Regular cardiac myocyte (primary cell): ENCODE measurements at places on chromosomes 6 and 20. TPM values are rescaled to one million over a fixed set of nuclear protein-coding genes. Genes with fewer than 3 reads are reported as not detected.

The UQCC2 gene
- total RNA-seq, result 17.8 and 32.0 TPM in 2 replicates

The PHF1 gene
- total RNA-seq, result 14.8 and 32.4 TPM in 2 replicates

The RNF182 gene
- 9.0 and 10.0 TPM in 2 replicates for total RNA-seq

The GNRH2 gene
- total RNA-seq, result 0.28 TPM in 1 of 2 replicates, not detected in the other

The C20orf144 gene
- 0.19 and 0.28 TPM in 2 replicates for total RNA-seq

The WASF1 gene
- total RNA-seq, result 4.2 and 6.5 TPM in 2 replicates

The THBD gene
- 18.0 and 20.3 TPM in 2 replicates for total RNA-seq

The TMEM170B gene
- total RNA-seq, result 0.58 and 1.7 TPM in 2 replicates

The WFDC10B gene
- not detected in 2 replicates for total RNA-seq

The B3GAT2 gene
- total RNA-seq, result not detected in 2 replicates

The TMEM74B gene
- total RNA-seq, result under 0.01 TPM in 1 of 2 replicates, not detected in the other

The L3MBTL1 gene
- total RNA-seq, result 2.3 and 10.4 TPM in 2 replicates

The MCCD1 gene
- not detected in 2 replicates for total RNA-seq

The CPXM1 gene
- total RNA-seq, result 0.19 and 0.28 TPM in 2 replicates

The PRR18 gene
- not detected in 2 replicates for total RNA-seq

The SLC52A3 gene
- not detected in 2 replicates for total RNA-seq

The CDSN gene
- under 0.01 TPM in 1 of 2 replicates, not detected in the other for total RNA-seq

The LGSN gene
- under 0.01 TPM in 1 of 2 replicates, not detected in the other for total RNA-seq

The MEI4 gene
- total RNA-seq, result not detected in 2 replicates

The PCIF1 gene
- total RNA-seq, result 5.9 and 6.7 TPM in 2 replicates

The PROKR2 gene
- not detected in 2 replicates for total RNA-seq

The TSHZ2 gene
- 0.19 and 1.4 TPM in 2 replicates for total RNA-seq

The GCNT2 gene
- total RNA-seq, result 0.19 and 1.4 TPM in 2 replicates

The HLA-G gene
- total RNA-seq, result 1.1 TPM in 1 of 2 replicates, not detected in the other

The HMGCLL1 gene
- total RNA-seq, result under 0.01 and 0.28 TPM in 2 replicates

The TRIM40 gene
- not detected in 2 replicates for total RNA-seq

The AK9 gene
- total RNA-seq, result 4.2 and 10.1 TPM in 2 replicates

The LHFPL5 gene
- not detected in 2 replicates for total RNA-seq

The OPRM1 gene
- not detected in 2 replicates for total RNA-seq
